ENCODE measurements at places on chromosomes 16 and 17. TPM values are rescaled to one million over a fixed set of nuclear protein-coding genes. Genes with fewer than 3 reads are reported as not detected.

Gene PPL
- 3.9 TPM for total RNA-seq

Gene TPPP3
- total RNA-seq: 42.0 TPM

DNA sequence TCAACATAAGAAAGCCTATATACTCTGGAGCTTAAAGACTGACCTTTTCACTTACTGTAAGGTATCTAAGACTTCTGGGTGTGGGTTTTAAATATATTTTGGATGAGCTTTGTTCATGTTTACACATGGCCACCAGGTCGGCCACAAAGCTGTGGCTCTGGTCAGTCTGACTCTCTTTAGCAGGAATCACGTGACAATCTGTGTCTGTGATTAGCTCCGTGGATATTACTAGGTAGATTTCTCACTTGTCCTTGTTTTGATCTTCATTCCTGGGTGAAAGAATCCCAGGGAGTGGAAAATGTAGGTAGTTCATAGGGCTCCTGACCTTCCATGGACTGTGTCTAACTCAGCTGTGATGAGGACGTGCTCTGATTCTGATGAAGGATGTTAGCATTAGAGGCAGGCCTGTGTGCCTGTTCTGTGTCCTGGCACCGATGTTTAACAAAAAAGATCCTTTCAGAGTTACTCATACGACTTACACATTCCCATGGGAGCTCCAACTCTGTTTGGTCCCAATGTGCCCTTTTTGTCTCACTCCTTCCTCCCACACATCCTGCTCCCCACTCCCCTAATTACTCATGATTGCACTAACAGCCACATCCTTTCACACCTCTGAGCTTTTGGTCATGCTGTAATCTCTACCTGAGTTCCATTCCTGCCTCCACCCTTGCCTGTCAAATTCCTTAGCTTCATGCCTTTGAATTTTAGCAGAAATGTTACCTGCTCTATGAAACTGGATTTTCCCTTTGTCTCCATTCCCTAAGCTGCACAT is 425.1 kb downstream of the MAF start:
- no peak for DNase-seq

DNA sequence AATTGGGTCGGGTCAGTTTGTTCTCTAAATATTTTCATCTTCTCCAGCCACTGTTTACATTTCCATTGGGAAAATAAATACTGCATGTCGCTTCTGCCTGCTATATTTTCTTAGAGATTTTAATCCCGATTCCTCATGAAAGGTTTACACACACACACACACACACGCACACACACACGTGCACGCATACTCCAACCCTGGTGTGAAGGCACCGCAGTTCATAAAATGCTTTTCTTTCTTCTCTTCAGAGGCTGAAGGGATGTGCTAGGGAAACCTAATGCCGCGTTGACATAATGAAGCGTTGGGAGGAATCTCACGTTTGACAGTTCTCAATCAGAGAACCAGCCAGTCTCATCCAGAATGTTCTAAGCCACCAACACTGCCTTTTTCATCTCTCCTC is 222.9 kb upstream of the IRX3 start:
- no peak for DNase-seq

- no peak for DNase-seq
These were observed 191.8 kb downstream of the PRKCA start for GRCh38 chr17:66494023-66494803.
